Right cardiac atrium (tissue), 5 donors: ENCODE measurements at places on chromosomes 1 and 21.
A peak's percentile ranks its signal among the peaks of the same experiment; 100 is the strongest.

DNA sequence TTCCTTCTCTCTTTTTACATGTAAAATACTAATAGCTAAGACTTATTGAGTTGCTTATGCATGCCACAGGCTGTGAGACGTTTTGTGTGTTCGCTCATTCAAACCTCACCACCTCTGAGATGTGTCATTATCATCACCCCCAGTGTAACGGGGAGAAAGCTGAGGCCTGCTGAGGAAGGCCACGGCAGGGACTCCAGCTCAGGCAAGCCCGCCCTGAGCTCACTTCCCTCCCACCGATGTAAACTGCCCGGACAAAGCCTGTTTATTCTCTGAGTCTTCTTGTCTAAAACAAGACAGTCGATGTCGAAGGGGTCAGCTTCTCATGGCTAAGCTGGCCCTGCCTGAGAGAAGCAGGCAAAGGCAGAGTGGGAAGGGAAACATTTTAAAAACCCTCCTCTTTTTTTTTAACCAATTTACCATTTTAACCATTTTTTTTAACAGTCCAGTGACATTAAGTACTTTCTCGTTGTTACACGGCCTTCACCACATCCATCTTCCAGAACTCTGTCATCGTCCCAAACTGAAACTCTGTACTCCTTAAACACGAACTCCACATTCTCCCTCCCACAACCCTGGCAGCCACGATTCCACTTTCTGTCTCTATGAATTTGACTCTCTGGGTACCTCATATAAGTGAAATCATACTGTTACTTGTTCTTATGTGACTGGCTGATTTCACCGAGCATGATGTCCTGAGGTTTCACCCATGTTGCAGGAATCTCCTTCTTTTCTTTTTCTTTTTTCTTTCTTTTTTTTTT is 204.8 kb upstream of the GALNT2 start:
- DNase-seq, result no peak

DNA sequence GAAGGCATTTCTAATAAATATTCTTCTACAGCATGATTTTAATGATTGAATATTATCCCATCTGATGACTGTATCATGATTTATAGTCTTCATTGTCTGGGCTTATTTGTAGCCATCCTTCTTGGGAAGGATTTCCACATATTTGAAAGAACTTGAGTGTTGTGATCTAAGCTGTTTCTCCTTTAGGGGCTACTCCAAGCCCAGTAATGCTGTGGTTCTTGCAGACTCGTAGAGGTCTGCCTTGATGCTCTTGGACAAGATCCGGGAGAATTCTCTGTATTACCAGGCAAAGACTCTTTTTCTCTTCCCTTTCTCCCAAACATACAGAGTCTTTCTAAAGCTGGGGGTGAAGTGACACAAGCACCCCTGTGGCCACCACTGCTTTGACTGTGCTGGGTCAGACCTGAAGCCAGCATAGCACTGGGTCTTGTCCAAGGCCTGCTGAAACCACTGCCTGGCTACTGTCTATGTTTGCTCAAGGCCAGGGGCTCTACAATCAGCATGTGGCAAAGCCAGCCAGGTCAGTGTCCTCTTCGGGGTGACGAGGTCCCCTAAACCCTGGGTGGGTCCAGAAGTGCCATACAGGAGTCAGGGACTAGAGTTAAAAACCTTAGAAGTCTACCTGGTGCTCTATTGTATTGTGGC is 107.4 kb downstream of the GIPC2 start:
- no peak for DNase-seq

- no peak for DNase-seq
These were observed 210.3 kb upstream of the CACYBP start for GRCh38 chr1:174789399-174789798.

DNA sequence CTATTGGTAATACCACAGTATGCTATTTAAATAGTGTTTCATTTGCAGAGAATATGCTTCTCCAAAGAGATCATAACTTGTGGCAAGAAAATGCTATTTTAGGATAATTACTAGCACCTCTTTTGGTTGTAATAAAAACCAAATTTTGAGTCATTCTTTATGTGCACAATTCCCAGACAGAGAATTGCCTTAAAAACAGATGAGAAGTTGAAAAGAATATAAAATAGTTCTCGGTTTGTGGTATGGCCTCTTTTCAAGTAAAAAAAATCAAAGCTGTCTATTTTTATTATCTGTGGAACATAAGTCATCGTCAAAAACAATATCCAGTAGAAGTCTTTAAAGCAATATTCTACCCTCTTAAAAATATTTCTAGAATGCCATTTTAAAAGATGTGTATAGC is 185.9 kb downstream of the GREM2 start:
- DNase-seq, result no peak

DNA sequence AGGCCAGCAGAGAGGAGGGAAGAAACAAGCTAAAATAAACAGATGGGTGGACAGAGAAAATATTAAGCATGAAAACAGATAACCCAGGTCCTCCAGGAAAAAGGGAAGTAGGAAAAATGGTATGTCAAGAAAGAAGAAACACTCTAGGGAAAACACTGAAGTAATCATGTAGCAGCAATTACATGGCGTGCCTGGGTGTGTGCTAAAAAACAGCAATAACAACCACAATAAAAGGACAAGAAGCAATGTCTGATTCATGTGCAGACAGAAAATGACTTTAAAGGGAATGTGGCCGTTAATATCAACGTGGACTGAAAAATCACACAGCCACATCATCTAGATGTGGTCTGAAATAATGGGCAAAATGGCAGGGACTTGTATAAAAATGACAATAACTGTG is 369.7 kb downstream of the PTBP2 start:
- no peak for DNase-seq

- DNase-seq, result no peak
These were observed 222.2 kb downstream of the NRIP1 start for GRCh38 chr21:14842601-14843000.

DNA sequence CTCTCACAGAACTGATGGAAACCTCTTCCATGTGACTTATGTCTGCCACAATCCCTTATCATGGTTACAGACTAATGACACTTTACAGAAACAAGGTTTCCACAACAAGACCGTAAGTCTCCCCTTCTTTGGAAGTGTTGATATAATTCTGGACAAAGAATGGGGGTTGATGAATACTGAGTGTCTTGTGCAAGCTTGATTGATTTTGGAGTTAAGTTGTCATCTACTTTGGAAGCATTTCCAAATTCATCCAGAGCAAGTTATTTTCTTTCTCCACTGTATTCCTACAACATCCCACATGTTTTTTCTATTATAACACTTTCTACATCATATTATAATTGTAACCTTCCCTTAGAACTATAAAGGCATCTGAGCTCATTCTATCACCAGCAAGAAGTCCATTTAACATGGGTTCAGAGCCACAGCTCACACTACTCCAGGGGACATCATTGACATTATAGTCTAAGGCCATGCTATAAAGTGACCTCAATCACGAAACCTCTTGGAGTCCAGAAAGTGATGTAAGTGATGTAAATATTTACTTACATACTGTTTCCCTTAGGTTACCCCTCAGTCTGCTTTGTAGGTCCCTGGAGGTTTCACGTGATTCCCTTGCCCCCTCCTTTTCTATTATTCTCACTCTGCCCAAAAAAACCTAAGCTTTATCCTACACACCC is 125.7 kb upstream of the PBX1 start:
- DNase-seq, result no peak

DNA sequence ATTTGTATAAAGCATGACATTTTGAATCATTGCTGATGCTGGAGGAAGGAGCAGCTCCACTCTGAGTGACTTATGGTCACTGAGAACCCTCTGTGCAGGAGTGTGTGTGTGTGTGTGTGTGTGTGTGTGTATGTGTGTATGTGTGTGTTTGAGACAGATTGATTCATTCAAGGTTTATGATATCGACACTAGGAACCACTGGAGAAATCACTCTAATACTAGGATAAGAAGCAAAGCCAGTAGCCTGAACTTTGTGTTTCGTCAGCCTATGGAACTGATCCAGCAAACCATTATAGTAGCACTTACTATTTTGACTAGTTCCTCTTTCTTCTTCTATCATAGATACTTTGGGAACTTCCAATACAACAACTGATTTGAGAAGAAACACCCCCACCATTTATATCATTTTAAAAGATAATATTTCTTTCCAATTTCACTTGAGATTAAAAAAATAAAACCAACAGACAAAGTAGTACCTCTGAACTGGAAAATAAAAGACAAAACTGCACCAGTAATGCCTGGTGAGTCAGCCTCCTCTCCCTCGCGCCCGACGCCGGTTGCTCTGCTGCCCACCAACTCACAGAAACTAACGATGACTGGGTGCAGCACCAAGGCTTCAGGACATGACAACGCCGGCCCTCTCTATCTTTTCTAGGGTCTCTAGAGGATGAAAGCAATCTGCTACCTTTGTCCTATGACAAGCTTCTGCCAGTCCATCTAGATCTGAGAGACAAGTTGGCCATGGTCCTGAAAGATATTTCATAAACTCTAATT is 20.9 kb downstream of the SLAMF1 start:
- DNase-seq, result no peak

- DNase-seq, result peak; percentile 67
These were observed 27.5 kb downstream of the SERTAD4 start for GRCh38 chr1:210260096-210260495.

GRCh38 chr1:195744256-195744655 is 864.0 kb downstream of the KCNT2 start:
- DNase-seq, result no peak

DNA sequence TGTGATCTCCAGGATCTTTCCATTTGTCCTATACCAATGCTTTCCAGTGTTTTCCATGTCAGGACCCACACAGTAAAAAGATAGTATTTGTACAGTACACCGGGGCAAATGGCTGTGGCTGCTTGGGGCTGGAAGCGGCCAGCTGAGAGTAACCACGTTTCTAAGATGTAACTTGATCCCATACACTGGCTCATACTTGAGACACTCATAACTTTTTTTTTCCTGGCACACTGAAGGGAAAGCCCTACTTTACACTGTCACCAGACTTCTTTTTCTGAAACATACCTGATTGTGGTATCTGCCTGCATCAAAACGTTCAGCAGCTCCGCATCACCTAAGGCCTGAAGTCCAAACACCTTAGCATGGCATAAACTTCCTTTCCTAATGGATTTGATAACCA is 21.6 kb downstream of the VPS13D start:
- DNase-seq, result no peak

- peak; percentile 6 for DNase-seq
These were observed 2.4 kb downstream of the PEAR1 start for GRCh38 chr1:156895927-156896326.

GRCh38 chr1:59143133-59143487 is 153.8 kb upstream of the FGGY start:
- no peak for DNase-seq

DNA sequence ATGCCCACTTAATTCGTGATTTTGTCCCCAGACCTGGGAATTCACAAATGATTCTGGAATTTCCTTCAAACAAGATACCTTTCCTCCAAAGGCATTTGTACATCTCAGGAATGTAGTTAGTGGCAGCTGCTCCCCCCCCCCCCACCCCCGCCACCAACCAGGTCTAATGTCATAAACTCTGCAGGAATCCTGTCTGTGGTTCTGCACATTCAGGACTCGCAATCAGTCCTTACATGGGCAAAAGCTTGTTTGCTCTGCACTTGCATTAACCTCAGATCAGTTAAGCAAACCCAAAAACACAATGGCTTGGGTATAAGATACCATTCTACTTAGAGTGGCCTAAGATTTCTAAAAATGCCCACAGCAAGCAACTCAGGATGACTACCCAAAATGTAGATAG is 143.8 kb downstream of the TGFB2 start:
- DNase-seq, result no peak

- DNase-seq, result no peak
These were observed 10.0 kb upstream of the NPL start for GRCh38 chr1:182779530-182779929.

DNA sequence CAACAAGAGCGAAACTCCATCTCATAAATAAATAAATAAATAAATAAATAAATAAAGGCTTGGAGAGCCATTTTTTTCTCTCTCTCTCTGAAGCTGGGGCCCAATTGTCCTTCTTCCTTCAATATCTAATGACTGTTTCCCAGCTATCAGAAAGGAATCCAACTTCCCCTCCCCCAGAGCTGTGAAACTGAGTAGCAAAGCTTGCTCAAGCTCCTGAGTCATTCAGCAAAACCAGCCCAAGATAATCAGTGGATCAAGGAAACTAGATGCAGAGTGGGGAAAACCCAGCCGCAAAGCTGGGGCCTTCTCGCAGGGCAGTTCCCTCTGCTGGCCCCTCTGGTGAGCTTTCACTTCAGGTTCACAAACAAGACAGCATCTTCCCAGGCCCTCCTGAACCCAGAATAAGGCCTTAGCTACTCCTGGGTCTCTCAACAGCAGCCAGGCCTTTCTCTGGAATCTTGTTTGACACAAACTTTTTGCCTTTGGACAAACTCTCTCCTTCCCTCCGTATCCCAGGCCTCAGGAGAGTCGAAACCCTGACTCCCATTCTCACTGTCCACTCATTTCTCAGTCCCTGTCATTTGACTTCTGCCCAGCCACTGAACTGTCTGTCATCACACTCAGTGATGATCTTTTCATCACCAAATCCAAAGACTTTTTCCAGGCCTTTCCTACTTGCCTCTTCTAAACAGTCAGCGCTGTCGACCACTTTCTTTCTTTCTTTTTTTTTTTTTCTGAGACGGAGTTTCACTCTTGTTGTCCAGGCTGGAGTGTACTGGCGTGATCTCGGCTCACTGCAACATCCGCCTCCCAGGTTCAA is 18.0 kb upstream of the PTP4A2 start:
- DNase-seq, result peak; percentile 85

DNA sequence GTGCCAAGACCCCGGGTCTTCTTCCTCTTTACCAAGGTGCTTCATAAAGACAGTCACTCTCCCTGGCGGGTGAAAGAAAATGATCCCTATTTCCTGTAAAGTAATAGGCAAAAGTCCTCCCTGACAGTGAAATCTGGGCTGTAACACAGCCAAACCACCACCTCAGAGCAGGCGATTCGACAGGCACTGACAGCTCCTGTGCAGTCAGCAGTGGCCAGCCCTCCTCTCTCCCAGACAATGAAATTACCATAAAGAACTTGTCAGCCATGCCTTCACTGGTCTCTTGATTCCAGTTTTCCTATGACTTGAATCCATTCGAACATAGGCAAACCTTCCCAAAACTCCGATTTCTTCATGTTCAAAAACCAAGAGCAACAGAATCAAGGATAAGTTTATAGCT is 492.2 kb upstream of the DAB1 start:
- no peak for DNase-seq

DNA sequence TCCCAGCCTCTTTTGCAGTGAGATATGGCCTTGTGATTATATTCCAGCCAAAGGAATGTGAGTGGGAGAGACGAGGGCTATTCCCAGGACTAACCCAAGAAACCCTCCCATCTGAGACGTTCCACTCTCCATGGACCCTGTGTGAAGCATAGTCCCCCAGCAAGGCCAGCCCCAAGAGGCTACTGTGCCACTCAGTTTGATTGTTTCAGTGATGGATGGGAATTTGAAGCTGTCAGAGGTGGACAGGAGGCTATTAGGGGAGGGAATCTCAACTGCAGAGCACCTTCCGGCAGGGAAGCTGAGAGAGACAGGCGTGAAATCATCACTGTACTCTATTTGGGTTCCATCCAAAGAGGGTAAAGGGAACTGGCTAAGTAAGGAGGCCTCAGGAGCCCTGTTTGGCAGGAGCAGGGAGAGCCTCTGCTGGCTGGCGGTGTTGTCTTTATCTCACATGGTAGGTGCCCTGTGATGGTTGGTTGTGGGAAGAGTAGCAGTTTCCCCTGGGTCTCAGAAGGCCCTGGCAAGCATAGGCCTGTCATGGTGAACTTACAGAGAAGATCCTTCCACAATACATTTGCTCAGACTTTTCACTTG is 3.4 kb upstream of the TEX35 start:
- DNase-seq, result peak; percentile 68

- no peak for DNase-seq
These were observed 911.1 kb downstream of the KCNT2 start for GRCh38 chr1:195697130-195697529.

- no peak for DNase-seq
These were observed 8.2 kb upstream of the SSX2IP start for GRCh38 chr1:84698151-84699110.
